ENCODE measurements at places on chromosomes 12 and 14. TPM values are rescaled to one million over a fixed set of nuclear protein-coding genes. Genes with fewer than 3 reads are reported as not detected.

The ERH gene
- 283 TPM for polyA plus RNA-seq

The CLEC2A gene
- not detected for polyA plus RNA-seq

The FIGNL2 gene
- polyA plus RNA-seq: 2.0 TPM

The GARIN6 gene
- polyA plus RNA-seq: not detected

The TSPAN19 gene
- 1.9 TPM for polyA plus RNA-seq

The POTEM gene
- not detected for polyA plus RNA-seq

The OR4K5 gene
- polyA plus RNA-seq: not detected

The FOXG1 gene
- polyA plus RNA-seq: not detected

The KRT71 gene
- polyA plus RNA-seq: not detected

The STAB2 gene
- polyA plus RNA-seq: 34.7 TPM

DNA sequence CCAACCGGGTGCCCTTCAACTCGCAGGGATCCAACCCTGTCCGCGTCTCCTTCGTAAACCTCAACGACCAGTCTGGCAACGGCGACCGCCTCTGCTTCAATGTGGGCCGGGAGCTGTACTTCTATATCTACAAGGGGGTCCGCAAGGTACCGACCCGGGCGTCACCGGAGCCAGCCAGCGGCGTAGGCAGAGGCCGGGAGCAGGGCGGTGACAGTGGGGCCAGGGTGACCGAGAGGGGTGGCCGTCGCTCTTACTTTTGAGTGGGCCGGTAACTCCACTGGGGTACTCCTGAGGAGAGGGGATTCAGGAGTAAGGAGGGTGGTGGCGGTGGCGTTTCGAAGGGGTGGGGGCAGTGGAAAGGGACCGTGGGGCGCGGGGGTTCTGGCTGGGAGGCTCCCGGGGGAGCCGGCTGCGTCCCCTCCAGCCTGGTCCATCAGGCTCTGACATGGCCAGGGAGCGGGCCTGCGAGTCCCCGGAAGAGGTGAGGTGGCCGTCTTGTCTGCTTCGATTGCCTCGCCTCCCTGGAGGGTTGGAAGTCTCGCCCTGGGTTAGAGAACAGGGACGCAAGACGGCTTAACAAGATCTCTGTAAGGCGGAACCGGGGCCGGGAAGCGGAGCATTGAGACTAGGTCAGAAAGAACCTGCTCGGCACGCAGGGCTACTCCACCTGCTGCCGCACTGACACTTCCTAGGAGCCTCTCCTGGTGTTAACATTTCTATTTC is 491 bp downstream of the WDR20 start:
- peak; percentile 9 for DNase-seq

GRCh38 chr14:99267381-99267780 is 4.6 kb downstream of the BCL11B start:
- DNase-seq: no peak

- peak; percentile 81 for DNase-seq
These were observed 94.9 kb downstream of the NAV3 start for GRCh38 chr12:77925536-77926108.

GRCh38 chr12:18612971-18613370 is 124.8 kb downstream of the PLCZ1 start:
- no peak for DNase-seq

- no peak for DNase-seq
These were observed 9.4 kb upstream of the OR10G3 start for GRCh38 chr14:21589317-21589716.

- no peak for DNase-seq
These were observed 136.1 kb downstream of the GCH1 start for GRCh38 chr14:54766276-54767138.

- DNase-seq: no peak
These were observed 407.2 kb downstream of the NOVA1 start for GRCh38 chr14:26190646-26191045.

GRCh38 chr14:103099081-103099732 is 4.7 kb downstream of the EXOC3L4 start:
- DNase-seq: no peak

- DNase-seq: no peak
These were observed 251.2 kb downstream of the ACSS3 start for GRCh38 chr12:81329085-81329484.

DNA sequence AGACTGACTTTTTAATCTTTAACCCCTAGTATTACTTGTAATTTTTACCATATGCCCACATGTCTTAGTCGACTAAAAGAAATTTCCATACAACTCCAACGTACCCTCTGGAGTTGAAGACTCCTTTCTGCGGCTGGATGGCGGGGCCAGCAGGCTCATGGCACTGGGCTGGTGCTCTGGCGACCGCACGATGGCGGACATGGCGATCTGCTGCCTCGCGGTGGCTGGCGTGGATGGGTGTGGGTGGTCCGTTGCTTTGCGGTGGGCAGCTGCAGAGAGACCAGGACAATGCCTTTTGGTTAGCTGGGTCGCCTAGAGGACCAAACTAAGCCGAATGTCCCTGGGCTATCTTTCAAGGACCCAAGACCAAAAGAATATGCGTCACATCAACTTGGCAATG is 50.2 kb downstream of the PRKAB1 start:
- no peak for DNase-seq

DNA sequence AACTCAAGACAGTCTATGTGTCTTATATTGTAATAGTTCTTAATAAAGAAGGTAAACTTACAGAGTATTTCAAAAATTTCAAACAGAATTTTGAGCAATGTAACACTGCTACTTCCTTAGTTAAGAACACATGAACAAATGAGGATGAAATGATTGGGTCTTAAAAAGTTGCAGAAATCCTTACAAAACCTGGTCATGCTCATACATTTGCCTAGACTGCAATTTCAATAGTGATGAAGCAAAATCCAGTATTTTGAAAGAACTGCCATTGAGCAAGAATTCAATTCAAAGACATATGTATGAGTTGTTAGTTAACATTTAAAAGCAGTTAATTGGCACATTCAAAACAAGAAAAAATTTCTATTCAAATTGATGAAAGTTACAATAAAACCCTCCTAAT is 17.8 kb upstream of the HIF1A start:
- no peak for DNase-seq

DNA sequence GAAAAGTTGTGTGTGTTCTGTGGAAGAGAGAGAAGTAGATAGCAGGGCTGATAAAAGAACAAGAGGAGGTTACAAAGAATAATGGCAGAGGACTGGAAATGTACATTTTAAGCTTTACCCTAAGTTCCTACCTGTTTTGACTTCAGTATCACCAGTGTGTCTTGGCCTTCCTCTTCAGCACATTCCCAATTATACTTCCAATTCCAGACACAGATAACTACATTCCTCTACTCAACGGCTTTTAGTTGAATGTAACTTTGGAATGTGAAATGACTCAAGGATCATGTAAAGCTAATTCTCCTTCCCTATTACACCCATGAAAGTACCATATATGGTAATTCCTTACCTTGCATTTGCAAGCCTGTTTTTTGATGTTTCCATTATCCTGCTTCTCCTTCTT is 5.0 kb downstream of the MGST1 start:
- no peak for DNase-seq

- DNase-seq: no peak
These were observed 86.9 kb upstream of the MON2 start for GRCh38 chr12:62379723-62380045.

DNA sequence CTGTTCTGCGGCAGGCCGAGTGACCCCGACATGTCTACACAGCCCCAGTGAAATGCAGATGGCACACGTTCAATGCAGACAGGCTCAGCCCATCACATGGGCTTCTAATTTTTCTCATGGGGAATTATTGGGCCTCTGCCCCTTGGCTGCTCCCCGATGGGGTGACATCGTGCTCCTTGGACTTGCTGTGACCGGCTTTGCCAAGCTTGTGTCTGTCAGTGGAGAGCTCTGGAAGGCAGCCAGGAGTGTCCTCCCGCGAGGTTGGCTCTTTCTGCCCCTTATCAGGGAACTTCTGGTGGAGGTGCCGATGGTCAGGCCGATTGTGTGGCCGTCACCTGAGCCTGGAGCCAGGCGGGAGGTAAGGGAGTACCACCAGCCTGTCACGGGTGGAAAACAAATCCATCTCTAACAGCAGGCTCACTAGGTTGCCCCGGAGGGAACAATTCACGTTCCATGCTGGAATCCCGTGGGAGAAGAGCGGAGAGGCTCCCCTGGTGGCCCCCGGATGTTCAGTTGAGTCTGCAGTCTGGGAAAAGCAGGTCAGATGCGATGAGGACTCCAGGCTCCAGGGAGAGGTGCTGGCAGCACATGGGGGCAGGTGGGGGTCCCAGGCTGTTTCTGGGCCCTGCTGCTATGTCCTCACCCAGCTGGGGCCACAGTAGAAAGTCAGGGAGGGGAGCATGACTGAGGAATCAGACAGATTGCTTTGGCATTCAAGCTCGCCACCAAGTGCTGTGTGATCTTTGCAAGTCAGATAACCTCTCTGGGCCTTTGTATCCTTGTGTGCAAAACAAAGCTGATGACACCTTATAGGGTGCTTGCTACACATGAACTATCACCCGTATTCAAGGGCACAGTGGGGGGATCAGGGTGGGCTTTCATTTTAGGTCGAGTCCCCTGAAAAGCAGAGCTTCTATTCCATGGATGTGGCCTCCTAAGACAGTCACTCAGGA is 43.2 kb upstream of the EML1 start:
- no peak for DNase-seq

- no peak for DNase-seq
These were observed 43.9 kb upstream of the PCED1B start for GRCh38 chr12:47035484-47035883.

- DNase-seq: no peak
These were observed 54.8 kb upstream of the OSBPL8 start for GRCh38 chr12:76614364-76614763.

DNA sequence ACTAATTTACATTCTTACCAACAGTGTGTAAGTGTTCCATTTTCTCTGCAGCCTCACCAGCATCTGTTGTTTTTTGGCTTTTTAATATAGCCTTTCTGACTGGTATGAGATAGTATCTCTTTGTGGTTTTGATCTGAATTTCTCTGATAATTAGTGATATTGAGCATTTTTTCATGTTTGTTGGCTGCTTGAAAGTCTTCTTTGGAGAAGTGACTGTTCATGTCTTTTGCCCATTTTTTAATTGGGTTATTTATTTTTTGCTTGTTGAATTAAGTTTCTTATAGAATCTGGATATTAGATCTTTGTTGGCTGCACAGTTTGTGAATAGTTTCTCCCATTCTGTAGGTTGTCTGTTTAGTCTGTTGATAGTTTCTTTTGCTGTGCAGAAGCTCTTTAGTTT is 48.0 kb upstream of the OR6J1 start:
- no peak for DNase-seq

DNA sequence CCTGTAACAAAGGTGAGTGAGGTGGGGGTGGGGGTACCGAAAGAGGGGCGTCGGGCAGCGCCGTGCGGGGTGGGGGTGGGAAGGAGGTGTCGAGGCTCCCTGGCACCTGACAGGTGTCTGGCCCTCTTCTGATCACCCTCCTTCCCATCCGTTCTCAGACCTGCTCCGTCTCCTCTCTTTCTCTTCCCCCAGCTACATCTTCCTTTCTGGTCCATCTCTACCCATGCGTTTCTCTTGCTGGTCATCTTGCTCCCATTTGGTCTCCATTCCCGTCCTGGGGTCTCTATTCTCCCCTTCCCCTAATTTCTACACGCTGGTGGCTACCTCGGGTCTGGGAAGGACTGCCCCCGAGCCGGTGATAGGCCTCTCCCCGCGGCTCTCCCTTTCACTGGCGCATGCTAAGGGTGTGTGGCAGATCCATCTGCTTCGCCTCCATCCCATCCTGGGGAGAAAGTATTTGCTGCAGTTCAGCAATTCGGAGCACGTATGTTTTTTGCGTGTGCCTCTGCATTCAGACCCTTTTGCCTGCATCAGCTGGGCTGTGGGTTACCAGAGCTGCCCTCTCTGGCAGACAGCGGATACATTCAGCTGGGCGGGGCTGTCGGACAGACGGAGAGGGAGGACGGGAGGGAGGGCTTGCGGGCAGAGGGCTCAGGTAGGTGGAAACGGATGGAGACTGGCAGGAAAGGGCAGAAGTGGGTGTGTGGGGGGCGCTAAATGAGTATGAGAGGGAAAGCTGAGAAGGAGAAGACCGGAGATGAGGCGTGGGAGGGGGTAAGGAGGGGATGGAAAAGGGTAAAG is 730 bp downstream of the CLSTN3 start:
- DNase-seq: no peak

- DNase-seq: no peak
These were observed 81.1 kb downstream of the PELI2 start for GRCh38 chr14:56199095-56199981.

- no peak for DNase-seq
These were observed 88.2 kb downstream of the CHGA start for GRCh38 chr14:93011141-93011529.

GRCh38 chr12:62267026-62267425 is 6.8 kb downstream of the USP15 start:
- no peak for DNase-seq

DNA sequence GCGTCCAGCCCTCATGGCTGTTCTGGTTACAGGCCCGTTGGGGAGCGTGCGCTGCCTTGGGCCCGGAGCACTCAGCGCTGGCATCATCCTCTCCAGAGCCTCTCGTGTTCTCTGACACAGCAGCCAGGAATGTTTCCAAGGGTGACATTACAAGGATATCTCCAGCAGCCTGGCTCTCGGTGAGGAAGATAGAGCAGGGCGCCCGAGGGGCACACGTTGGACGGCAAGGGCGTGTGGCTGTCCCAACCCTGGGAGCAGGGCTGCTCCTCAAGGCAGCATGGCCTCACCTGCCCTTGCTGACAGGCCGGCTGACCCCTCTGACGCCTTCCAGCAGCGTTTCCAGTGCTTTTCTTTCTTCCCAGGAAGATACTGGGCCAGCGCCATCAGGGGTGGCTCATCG is 14.4 kb downstream of the LRCOL1 start:
- no peak for DNase-seq

DNA sequence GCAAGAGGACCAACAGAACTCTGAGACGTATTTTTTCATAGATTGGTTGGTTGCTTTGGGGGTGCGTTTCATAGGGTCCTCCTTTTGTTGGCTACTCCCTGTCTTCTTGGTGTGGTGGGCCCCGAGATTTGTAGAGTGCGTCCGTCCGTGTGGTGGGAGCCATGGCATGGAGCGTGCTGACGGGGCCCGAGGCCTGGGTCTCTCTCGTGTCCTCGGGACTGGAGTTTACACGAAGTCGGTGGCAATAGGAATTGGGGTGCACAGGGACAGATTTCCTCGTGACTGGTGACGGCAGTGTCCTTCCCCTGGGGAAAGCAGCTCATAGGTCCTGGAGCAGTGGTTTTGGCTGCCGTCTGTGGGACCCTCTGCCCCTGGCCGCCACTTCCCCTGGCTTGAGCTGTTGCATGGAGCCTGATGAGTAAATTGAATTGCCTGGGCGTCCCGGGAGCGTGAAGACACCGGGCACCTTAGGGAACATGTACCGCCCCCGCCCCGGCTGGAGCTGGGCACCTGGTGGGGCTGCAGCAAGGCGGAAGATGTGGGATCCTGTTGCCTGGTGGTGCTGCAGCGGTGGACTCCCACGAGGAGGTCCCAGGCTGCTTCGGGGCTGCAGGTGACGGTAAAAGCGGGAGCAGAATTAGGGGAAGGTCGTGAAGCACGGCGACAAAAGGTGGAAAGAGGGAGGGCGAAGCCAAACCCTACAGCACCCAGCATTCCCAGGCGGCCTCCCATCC is 153.7 kb upstream of the ALG10B start:
- DNase-seq: no peak

- no peak for DNase-seq
These were observed 17.7 kb upstream of the CD27 start for GRCh38 chr12:6426882-6427671.
